Activated T-helper 1 cell treated with anti-CD3 and anti-CD28 coated beads, Interleukin-12 subunit alpha, Interleukin-12 subunit beta, Interleukin-2, Interleukin-4 antibody, amounts not matched to agents 30 ng/mL and 10 ng/mL and 1 ng/mL, durations not matched to agents 14 hours and 24 hours and 36 hours (primary cell): ENCODE measurements at places on chromosomes 3 and 15. TPM values are rescaled to one million over a fixed set of nuclear protein-coding genes. Genes with fewer than 3 reads are reported as not detected.

Gene DLEC1
- 0.10 and 0.12 TPM in 2 replicates for total RNA-seq

Gene ACOX2
- not detected in 2 replicates for total RNA-seq

Gene TBCCD1
- total RNA-seq, result 17.7 and 19.2 TPM in 2 replicates

Gene RNF111
- total RNA-seq, result 35.3 and 38.0 TPM in 2 replicates

Gene ONECUT1
- not detected in 2 replicates for total RNA-seq

Gene RAB11A
- total RNA-seq, result 161 and 171 TPM in 2 replicates

Gene CSTA
- total RNA-seq, result not detected in 2 replicates

Gene NOP10
- total RNA-seq, result 257 and 267 TPM in 2 replicates

Gene GPR160
- 3.4 and 3.5 TPM in 2 replicates for total RNA-seq

Gene SENP8
- total RNA-seq, result 1.5 and 1.8 TPM in 2 replicates

Gene MYO5A
- total RNA-seq, result 26.2 and 27.8 TPM in 2 replicates

Gene MRAS
- 0.05 and 0.42 TPM in 2 replicates for total RNA-seq

Gene LRRC2
- total RNA-seq, result not detected in 2 replicates

Gene TRPM1
- not detected in 2 replicates for total RNA-seq

Gene SPESP1
- total RNA-seq, result 1.2 and 2.4 TPM in 2 replicates

Gene SLC2A2
- not detected in 2 replicates for total RNA-seq

Gene IQCH
- total RNA-seq, result 0.88 and 1.2 TPM in 2 replicates

Gene ANKRD34C
- not detected in 2 replicates for total RNA-seq

Gene ZBTB47
- total RNA-seq, result 1.4 and 1.8 TPM in 2 replicates

Gene OR5K4
- total RNA-seq, result not detected in 2 replicates

Gene MYEF2
- 20.3 and 21.1 TPM in 2 replicates for total RNA-seq

Gene ITPKA
- total RNA-seq, result 2.8 and 3.1 TPM in 2 replicates

Gene GADL1
- total RNA-seq, result not detected in 2 replicates
